Stimulated activated CD8-positive, alpha-beta memory T cell treated with anti-CD3 and anti-CD28 coated beads, Interleukin-4, amount 100 ng/mL, for 48 hours (primary cell): ENCODE measurements at places on chromosomes 13 and 19.

GRCh38 chr19:5666921-5667610 lies 13.2 kb downstream of the MICOS13 start:
- DNase-seq: no peak

DNA sequence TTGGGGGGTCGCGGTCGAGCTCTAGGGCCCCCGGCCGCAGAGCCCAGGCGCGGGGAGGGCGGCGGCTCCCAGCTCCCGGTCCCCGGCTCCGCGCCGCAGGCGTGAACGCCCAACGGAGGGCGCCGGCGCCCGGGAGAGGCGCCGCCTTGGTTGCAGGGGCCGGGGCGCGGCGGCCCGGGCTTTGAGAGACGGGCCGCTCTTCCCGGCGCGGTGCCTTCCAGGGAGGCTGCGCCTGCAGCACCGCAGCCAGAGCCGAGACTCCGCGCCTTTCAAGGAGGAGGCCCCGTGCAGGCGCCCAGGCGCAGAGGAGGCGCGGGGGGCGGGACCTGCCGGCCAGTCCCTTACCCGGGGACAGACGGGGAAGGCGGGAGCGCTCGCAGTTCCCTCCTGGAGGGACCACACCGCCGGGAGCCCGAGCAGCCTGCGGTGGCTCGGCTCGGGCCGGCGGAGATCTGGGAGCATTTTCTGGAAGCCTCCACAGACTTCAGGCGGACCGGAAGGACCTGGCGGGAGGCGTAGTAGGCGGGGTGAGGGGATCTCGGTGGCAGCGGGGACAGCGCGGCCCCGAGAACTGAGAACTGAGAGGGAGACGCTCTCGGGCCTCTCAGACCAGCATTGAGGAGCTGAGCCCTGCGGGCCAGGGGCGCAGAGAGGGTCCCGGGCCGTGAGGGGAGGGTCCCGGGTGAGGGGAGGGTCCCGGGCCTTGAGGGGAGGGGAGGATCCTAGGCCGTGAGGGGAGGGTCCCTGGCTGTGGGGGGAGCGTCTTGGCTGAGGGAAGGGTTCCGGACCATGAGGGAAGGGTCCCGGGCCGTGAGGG lies 25.5 kb upstream of the MCF2L start:
- peak; percentile 53 for DNase-seq

- peak; percentile 77 for DNase-seq
These were observed 880 bp downstream of the SWSAP1 start for GRCh38 chr19:11375143-11375948.

GRCh38 chr13:73625562-73626339 lies 508.5 kb downstream of the KLF12 start:
- no peak for DNase-seq

DNA sequence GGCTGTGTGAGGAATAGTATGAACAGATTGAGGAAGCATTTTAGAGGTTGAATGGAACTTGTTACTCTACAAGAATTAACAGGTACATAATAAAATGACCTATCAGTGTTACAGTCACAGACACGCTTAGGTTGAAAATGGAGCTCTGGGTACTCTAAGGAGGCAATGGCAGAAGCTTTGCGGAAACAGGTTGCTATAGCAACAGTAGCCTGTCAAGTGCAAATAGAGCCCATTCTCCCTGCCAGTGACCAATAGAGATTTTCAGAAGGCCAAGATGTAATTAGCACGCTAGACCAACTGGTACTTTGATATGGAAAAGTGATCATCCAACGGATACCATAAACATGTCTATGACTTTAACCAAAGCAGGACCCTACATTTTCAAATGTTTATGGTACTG lies 148.5 kb upstream of the FREM2 start:
- no peak for DNase-seq

DNA sequence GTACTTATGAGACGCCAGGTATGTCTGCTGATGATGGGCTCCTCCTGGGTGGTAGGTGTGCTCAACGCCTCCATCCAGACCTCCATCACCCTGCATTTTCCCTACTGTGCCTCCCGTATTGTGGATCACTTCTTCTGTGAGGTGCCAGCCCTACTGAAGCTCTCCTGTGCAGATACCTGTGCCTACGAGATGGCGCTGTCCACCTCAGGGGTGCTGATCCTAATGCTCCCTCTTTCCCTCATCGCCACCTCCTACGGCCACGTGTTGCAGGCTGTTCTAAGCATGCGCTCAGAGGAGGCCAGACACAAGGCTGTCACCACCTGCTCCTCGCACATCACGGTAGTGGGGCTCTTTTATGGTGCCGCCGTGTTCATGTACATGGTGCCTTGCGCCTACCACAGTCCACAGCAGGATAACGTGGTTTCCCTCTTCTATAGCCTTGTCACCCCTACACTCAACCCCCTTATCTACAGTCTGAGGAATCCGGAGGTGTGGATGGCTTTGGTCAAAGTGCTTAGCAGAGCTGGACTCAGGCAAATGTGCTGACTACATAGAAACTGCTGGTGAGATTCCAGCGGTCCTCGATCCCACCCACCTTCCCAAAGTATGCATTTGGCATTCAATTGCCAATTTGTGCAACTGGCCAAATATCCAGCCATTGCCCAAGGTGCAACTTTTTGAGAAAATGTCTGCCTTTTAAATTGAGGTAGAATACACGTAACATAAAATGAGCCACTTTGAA lies 10.2 kb downstream of the OR2Z1 start:
- DNase-seq: peak; percentile 29

DNA sequence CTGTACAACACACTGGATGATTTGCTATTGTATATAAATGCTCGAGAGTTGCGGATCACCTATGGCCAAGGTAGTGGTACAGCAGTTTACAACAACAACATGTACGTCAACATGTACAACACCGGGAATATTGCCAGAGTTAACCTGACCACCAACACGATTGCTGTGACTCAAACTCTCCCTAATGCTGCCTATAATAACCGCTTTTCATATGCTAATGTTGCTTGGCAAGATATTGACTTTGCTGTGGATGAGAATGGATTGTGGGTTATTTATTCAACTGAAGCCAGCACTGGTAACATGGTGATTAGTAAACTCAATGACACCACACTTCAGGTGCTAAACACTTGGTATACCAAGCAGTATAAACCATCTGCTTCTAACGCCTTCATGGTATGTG lies 21.5 kb downstream of the OLFM4 start:
- DNase-seq: no peak

GRCh38 chr19:5641171-5641570 lies 18.3 kb downstream of the SAFB start:
- DNase-seq: no peak

GRCh38 chr13:91630946-91631345 lies 232.5 kb downstream of the GPC5 start:
- no peak for DNase-seq

- DNase-seq: no peak
These were observed 238.0 kb downstream of the IRS2 start for GRCh38 chr13:109548374-109548773.

GRCh38 chr19:10421240-10422045 lies 1.1 kb downstream of the PDE4A start:
- peak; percentile 58 for DNase-seq

- DNase-seq: no peak
These were observed 143.9 kb upstream of the TSC22D1 start for GRCh38 chr13:44719857-44720671.

GRCh38 chr13:113845055-113845454 lies 18.8 kb downstream of the GAS6 start:
- no peak for DNase-seq

- DNase-seq: no peak
These were observed 5.3 kb downstream of the F2RL3 start for GRCh38 chr19:16894080-16894479.

DNA sequence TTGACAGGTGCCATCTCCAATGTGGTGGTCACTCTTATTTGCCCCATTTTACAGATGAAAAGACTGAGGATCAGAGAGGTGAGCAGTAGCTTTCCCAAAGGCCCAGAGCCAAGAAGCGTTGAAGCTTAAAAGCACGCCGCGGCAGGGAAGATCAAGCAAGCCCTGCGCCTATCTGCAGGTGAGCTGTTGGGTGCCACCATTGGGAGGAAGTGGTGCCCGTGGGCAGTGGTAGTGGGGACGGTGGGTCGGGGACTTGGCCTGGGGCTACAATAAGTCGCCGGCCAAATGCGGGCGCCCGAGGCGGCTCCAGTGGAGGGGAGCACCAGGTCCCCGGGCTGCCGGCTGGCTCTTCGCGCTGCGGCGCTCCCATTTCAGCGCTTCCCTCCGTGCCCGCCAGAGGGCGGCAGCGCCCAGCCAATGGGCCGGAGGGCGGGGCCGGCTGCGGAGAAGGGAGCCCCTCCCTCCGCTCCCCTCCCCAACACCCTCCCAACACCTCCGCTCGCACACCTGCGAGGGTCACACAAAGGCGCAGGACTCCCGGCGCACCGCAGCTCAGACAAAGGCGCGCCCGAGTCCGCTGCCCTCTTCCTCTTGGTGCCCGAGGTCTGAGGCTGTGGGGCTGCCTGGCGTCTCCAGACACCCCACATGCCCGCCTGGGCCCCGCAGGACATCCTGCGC lies 744 bp upstream of the POU2F2 start:
- peak; percentile 91 for DNase-seq

DNA sequence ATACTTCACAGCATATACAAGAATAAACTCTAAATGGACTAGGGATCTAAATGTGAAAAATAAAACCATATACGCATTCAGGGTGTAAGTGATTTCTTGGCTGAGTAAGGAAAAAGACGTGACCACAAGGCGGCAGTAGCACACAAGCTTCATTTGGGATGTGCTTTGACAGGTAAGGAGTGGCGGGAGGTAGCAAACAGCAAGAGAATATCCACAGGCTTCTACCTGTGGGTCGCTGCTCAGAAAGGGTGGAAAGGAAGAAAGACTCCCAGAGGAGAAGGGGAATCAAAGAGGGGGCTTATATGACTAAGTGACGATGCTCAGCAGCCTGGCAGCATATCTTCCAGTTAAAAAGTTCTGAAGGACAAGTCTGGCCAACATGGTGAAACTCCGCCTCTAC lies 2.5 kb upstream of the ZNF121 start:
- peak; percentile 85 for DNase-seq

GRCh38 chr13:35771898-35772297 lies 295.4 kb upstream of the MAB21L1 start:
- no peak for DNase-seq

DNA sequence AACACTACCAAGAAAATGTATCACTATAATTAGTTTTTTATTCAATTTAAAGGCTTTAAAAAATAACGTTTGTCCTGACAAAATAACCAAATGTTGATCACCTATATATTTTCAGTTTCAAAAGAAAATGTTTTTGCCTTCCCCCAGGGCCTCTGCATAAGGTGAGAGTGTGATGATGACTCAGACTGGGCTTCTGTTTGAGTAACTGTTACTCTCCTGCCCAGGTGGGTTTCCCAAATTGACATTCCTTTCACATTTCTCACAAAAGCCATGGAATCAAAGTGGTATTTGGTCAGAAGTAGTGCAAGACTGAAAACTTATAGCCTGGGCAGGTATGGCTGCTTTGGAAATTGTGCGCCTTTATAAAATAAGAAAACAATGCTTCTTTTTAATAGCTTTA lies 180.6 kb downstream of the COG6 start:
- no peak for DNase-seq
